ENCODE measurements at places on chromosomes 1 and 21.

DNA sequence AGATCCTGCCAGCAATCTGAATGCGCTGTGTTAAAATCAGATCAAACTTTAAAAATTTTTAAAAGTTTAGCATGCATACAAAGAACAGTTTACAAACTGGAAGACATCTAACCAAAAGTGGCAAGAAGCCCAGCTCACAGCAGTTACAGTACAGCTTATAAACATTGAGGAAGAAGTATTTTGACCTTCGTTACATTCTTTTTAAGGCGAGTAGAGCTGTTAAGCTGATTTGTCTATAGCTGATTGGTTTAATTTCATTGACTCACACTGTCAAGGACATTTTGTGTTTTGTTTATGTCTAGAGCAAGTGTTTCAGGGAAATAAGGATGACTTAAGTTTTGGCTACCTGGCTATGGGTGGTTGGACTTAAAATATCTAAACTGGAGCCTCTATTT lies 3.0 kb upstream of the PGM1 start:
- DNase-seq: no peak

GRCh38 chr1:18999359-18999758 lies 42.9 kb upstream of the IFFO2 start:
- DNase-seq: no peak

GRCh38 chr21:40563900-40564299 lies 283.1 kb downstream of the DSCAM start:
- DNase-seq: no peak

DNA sequence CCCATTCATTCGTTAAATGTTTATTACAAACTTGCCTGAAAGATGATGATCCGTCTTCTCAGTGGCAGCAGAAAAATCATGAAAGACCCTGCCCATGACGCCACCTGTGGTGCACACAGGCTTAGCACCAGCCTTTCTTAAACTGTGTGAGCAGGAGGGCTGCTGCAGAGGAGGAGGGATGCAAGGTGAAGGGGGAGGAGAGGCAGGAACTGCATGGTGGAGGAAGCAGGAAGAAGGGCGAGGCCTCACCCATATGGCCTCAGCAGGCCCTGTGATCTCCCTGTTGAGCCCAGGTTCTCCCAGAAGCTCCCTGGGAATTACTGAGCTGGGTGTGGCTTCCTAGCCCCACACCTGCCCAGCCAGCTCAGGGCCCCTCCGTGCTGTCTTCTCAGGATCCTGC lies 25.0 kb upstream of the RD3 start:
- no peak for DNase-seq

GRCh38 chr1:228283043-228283371 lies 75.2 kb downstream of the OBSCN start:
- no peak for DNase-seq

GRCh38 chr1:57377339-57378139 lies 46.3 kb downstream of the DAB1 start:
- DNase-seq: no peak

GRCh38 chr1:158924677-158925076 lies 6.7 kb upstream of the PYHIN1 start:
- DNase-seq: no peak

DNA sequence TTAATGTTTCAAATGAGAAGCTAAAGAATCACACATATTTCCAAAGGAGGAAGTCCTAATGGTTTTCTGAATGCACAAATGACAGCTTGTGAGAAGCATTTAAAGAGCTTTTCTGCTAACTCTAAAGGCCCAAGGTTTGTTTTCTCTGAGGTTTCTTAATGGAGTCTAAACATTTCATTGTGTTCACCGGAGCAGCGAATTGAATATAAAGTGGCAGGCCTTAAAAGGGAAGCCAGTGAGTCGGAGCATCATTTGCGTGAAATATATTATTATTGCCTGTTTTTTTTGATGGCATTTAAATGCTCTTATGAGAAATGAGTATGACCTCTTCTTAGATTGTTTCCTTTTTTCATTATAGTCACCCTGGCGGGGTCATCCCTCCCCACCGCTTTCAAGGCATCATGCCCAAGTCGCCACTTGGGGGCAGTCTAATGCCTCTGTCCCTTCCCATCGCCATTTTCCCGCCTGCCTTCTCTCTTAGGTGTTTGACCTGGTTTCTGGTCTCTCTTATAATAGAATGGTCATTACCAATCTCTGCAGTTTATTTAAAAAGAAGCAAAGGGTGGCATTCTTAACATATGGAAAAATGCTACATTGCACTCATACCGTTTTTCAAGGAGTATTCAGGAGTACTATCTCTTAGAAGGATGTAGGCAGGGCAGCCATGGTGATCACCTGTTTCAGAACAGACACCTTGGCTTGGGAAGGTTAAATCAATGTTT lies 25.3 kb upstream of the OVAAL start:
- DNase-seq: peak; percentile 36

DNA sequence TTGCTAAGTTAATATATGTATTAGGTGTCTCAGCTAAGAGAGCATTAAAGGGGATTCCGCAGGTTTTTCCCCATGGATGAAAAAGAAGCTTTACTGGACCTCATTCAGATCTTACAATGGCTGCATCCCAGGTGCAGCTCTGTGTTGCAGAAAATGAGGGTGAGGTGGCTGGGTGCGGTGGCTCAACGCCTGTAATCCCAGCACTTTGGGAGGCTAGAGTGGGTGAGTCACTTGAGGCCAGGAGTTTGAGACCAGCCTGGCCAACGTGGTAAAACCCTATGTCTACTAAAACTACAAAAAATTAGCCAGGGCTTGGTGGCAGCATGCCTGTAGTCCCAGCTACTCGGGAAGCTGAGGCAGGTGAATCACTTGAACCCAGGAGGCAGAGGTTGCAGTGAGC lies 58.5 kb upstream of the MORC3 start:
- no peak for DNase-seq

GRCh38 chr1:182054698-182055326 lies 6.7 kb downstream of the ZNF648 start:
- DNase-seq: no peak

DNA sequence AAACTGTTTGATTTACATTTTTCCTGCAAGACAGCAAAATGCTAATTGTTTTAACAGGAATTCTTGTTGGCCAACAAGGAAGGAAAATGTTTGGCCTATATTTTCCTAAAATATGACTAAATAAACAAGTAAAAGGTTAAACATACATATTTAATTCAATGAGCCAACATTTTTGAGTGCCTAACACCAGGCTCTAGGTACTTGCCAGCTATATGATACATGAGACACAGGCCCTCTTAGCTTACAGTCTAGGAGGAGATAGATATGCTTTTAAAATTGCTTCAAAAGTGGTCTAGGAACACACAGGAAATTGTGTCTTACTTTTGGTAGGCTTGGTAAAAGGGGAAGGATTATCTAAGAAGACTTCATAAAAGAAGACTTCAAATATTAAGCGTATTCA lies 50.9 kb downstream of the PIGK start:
- no peak for DNase-seq

- DNase-seq: no peak
Observed at GRCh38 chr1:52190500-52191252, 48.8 kb downstream of the ZFYVE9 start.

DNA sequence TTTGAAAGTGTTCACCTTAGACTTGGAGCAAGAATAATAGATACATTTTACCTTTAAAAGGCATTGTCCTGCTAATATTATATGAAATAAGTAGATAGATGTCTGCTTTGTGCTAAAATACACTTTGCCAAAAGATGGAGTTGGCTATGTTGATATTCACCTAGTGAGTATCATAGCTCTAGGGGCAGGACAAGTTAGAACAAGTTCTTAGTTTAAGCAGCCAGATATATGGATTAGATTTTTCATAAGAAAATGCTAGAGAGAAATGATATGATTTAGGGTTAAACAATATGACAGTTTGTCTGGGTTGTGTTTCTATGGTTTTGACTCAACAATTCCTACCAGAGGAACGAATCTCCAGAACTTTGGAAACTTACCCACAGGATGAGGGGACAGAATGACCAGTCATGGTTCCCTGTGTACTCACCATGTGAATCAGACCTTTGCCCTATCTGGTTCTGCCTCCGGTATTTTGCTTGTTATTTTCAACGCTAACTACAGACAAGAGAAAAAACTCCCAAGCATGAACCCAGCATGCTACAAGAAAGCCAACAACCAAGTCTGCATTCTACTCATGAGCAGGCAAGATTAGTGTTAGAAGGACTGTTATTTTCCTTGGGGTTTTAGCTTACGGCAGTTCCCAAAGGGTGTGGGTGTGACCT lies 1.7 kb downstream of the F5 start:
- peak; percentile 5 for DNase-seq

- no peak for DNase-seq
Observed at GRCh38 chr1:243735457-243735856, 114.6 kb downstream of the AKT3 start.

All from CD4-positive, alpha-beta T cell treated with Interferon gamma for 1 hour (primary cell).